ENCODE measurements at places on chromosomes 12 and 14. TPM values are rescaled to one million over a fixed set of nuclear protein-coding genes. Genes with fewer than 3 reads are reported as not detected.

The HCAR1 gene
- 0.02 TPM for total RNA-seq

The KIF5A gene
- total RNA-seq = 0.29 TPM

The IL31 gene
- total RNA-seq = not detected

The RNASE4 gene
- total RNA-seq = 8.9 TPM

The CD69 gene
- total RNA-seq = not detected

The PLEKHD1 gene
- total RNA-seq = 0.04 TPM

The PIWIL1 gene
- 0.03 TPM for total RNA-seq

The MYF6 gene
- not detected for total RNA-seq

The FAM181A gene
- total RNA-seq = not detected

The CMKLR1 gene
- not detected for total RNA-seq

The AQP2 gene
- total RNA-seq = not detected

The DIO2 gene
- 6.5 TPM for total RNA-seq

The INSM2 gene
- total RNA-seq = not detected

The AMHR2 gene
- total RNA-seq = 1.4 TPM

The GSC gene
- 0.24 TPM for total RNA-seq

The MYH7 gene
- not detected for total RNA-seq

The NOC4L gene
- 42.7 TPM for total RNA-seq

The MYF5 gene
- total RNA-seq = not detected

The PCED1B gene
- 44.4 TPM for total RNA-seq

The GLIPR1L1 gene
- total RNA-seq = not detected

The AMN gene
- total RNA-seq = 0.33 TPM

The ADAMTS20 gene
- not detected for total RNA-seq

The SLC2A13 gene
- total RNA-seq = 3.9 TPM

The FICD gene
- 2.6 TPM for total RNA-seq

The KRT72 gene
- not detected for total RNA-seq

The PLA2G1B gene
- 0.24 TPM for total RNA-seq

The SIX4 gene
- total RNA-seq = 2.7 TPM

The CYP46A1 gene
- 0.09 TPM for total RNA-seq

The TSPAN19 gene
- total RNA-seq = not detected

The IQSEC3 gene
- not detected for total RNA-seq

The APOLD1 gene
- total RNA-seq = 0.30 TPM

The RNASE3 gene
- not detected for total RNA-seq

The SLC6A15 gene
- 3.0 TPM for total RNA-seq

The IFNG-AS1 gene
- total RNA-seq = not detected

The EPYC gene
- total RNA-seq = not detected

The RILPL1 gene
- total RNA-seq = 14.2 TPM

The TAS2R8 gene
- not detected for total RNA-seq

The SYCP3 gene
- not detected for total RNA-seq
